ENCODE measurements at places on chromosomes 1 and 21.

DNA sequence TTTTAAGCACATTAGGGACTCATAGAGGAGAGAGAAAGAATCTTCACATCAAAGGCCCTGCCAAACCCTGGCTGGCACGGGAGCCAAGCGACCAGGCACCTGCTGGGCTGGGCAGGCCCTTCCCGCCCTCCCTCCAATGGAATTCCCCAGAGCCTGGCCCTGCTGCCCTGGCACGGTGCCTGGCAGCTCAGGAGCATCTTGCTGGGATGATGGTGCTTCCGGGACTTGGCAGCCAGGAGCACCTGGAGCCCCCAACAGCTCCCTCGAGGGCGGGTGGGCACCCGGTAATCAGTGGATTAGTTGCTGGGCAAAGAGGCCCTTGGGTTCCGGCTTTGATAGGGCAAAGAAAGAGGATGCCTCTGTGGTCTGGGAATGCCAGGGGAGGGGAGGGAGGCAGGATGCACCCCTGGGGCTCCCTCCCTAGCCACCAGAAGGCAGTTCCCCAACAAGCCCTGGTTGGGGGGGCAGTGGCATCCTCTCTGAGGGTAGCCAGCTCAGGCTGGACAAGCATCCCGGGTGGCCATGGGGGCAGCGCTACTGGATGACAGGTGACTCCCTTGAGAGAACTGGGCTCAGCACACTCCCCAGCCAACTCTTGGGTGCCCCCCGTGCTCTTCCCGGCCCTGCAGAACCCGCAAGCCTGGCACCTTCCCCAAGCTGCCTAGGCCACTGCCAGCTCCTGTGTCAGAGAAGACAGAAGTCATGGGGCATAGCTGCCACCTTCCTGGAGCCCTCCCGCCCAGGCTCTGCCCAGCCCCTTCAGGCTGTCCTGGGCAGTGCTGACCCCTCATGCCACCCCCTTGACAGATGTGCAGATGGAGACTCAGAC, 26.4 kb downstream of the KRTAP10-1 start:
- DNase-seq: no peak

DNA sequence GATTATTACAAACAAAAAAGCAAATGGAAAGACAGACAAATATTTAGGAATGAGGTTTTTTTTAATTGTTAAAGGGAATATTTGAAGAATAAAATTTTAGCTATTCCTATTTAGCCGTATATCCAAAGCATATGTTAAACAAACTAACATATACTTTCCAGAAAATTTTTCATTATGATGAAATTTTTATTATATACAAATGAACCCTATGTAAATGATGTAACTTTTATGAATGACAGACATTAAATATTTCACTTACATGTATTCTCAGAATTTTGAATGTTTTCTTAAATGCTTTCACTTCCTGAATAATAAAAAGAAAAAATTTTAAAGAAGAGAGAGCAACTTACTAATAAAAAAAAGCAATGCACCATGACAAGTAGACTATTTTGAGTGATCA, 15.8 kb downstream of the LHX9 start:
- no peak for DNase-seq

DNA sequence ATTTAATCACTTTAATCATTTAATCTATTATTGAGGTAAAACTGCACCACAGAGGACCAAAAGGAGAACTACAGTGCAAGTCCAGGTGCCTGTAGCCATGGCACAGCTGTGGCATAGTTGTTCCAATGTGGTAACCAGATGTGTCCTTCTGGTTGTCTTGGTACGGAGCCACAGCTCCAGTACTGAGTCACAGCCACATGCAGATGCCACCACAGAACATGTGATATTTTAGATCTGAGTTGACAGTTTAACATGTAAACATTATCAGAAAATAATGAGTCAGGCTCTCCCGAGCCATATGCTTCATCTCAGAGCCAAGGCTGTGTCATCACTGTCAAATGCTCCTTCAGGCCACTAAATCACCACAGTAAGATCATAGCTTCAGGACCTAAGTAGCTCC, 56.4 kb upstream of the RGS7 start:
- DNase-seq: no peak

DNA sequence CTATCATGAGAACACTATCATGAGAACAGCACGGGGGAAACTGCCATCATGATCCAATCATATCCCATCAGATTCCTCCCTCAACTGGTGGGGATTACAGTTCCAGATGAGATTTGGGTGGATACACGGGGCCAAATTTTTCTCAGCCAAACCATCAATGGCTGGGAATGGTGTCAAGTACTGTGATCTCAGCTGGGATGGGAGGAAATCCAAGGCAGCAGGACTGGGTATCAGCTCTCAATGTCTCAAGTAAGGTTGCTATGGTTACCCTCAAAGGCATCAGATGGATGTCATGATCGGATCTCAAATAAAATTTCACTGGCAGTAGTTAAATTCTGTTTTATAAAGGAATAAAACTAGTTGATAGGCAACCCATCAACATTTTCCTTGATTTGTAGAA, 399.0 kb downstream of the KCNT2 start:
- DNase-seq: no peak

DNA sequence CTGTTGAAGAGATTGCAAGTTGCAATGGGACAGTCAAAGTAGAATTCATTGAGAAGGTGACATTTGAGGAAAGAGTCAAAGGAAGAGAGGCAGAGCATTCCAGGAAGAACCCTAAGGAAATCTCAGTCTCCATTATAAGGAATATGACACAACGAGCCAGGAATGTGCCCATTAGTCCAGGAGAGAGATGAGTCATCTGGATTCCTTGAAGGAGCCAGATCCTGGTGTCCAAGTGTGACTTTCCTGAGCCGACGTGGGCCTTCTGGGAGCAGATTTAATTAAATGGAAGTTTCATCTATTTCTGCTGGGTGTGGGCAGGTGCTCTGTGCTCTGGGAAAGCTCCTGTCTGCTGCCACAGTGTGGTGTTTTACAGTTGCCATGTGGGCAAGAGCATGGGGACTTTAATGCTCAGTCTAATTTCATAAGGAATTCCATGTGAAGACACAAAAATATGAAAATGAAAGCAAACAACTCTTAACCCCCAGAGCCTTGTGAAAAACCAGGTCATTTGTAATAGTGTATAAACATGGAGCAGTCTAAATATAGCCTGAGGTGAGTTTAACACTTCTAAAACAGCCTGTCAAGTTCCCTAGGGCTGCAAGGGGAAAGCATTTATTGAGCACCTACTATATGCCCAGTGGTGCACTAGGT, 111.4 kb upstream of the ARTN start:
- DNase-seq: no peak

GRCh38 chr21:16072737-16073136, 343.0 kb downstream of the USP25 start:
- DNase-seq: no peak

- no peak for DNase-seq
Measured at GRCh38 chr1:79161077-79161476, 154.5 kb upstream of the ADGRL4 start.

GRCh38 chr1:206449565-206449964, 20.7 kb upstream of the IKBKE start:
- DNase-seq: no peak

DNA sequence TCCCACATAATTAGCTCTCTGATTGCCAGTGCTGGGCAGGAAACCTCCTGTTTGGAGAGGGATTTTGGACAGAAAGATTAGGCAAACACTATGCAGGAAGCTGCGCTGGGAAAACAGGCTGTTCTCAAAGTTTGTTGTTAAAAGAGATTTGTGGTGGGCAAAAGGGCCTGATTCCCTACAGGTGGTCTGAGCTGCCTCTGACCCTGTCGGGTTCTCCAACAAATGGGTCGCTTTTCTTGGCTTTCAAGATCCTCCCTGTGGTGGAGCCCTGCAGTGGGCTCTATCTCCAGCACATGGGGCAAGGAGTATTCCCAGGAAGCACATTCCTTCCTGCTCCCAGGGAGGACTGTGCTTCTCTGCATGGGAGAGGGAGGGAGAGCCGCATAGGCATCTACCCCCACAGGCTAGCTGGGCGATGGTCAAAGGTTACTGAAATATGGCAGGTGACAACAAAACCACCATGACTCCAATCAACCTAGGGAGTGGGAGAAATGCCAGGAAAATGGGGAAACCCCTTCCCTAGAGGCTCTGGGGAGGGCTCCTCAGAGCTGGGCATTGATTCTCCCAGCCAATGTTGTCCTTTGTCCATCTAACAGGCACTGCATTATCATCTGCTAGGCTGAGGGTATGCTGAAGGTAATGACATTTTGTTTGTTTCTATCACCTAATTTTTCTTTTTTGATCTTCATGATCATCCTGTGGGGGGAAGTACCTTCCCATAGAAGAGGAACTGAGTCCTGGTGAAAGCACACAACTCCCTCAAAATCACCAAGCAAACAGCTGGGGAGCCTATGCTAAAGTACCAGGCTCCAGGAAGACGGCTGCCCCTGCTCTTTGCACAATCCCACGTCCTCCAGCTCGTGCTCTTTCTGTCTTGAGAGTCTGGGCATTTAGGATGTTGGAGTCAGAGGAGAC, 85.3 kb downstream of the PLXNA2 start:
- no peak for DNase-seq

GRCh38 chr1:76066394-76066793, 8.2 kb upstream of the ST6GALNAC3 start:
- no peak for DNase-seq

DNA sequence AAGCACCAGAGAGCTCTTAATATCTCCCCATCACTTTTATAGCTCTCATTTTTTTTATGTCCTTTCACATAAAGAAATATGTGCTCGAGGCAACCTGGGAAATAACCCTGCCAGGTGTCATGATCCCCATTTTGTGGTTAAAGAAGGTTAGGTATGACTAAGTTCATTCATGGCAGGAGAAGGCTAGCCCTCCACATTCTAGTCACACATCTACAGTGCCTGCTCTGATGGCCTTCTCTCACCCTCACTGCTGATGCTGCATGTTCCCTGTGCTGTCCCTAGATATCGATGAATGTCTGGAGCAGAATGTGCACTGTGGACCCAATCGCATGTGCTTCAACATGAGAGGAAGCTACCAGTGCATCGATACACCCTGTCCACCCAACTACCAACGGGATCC, 187.5 kb downstream of the TPR start:
- no peak for DNase-seq

DNA sequence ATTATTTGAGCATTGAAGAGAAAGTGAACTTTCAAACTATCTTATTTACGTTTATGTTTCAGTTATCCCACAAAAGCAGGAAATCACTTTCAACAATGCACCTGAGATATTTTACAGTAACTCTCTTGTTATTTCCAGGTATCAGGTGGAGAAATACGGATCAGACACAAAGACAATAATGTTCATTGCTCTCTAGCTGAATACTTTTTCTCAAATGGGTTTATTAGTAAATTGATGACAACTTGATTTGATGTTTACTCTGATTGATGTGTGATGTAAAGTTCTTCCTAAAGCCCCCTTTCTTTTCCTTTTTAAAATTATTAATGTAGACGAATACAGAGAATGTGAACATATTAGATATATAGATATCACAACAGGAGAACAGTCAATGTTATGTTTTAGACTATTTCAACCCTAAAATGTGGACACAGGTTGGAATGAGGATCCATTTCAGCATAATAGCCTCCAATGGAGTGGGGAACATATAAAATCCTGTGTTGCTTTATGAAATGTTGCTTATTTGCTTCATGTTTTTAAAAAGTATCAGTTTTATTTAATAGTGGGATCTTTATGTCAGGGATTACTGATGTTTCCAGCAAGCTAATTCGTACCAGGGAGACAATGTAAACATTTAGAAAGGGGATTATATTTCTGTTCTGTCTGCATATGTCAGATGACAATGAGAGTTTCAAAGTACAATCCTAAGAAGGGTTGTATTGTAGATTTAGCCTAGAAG, 1522.3 kb upstream of the TPTE start:
- DNase-seq: no peak

- no peak for DNase-seq
Measured at GRCh38 chr1:240094041-240094722, 2.5 kb downstream of the FMN2 start.

DNA sequence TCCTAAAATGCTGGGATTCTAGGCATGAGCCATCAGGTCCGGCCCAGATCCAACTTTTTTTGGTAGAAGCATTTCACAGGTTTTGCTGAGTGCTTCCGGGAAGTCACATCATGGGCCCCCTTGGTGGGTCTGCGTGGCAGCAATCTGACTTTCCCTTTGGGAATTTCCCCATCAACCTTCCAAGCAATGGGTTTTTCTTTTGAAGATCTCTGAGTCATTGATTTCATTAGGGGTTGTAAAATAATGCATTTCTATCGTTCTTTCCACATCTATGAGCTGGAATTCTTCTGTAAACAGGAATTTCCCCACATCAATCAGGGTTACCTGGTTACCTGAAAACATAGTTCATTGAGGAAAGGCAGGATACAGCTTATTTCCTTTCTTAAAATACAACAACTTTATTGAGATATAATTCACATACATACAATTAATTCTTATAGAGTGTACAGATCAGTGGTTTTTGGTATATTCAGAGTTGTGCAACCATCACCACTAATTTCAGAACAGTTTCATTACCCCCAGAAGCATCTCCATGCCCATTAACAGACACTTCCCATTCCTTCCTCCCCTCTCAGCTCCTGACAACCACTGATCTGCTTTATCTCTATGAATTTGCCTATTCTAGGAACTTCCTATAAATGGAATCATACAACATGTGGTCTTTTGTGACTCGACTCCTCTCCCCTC, 9.9 kb upstream of the ZBTB17 start:
- no peak for DNase-seq

DNA sequence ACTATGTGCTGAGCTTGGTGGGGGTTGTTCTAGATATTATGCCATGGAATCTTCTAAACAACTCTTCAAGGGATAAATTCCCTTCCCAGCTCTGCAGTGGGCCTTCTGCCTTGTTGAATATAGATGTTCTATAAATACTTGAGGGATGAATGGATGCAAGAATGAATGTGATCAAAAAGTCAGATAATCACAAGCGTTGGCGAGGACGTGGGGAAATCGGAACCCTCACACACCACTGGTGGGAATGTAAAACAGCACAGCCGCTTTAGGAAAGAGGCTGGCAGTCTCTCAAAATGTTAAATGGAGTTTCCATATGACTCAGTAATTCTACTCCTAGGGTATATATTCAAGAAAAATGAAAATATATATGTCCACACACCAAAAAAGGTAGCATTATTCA, 19.0 kb downstream of the SDC3 start:
- DNase-seq: no peak

All from iPS DF 6.9 (cell line).